Activated CD8-positive, alpha-beta T cell treated with anti-CD3 and anti-CD28 coated beads for 36 hours (primary cell): ENCODE measurements at places on chromosomes 3 and 15.

DNA sequence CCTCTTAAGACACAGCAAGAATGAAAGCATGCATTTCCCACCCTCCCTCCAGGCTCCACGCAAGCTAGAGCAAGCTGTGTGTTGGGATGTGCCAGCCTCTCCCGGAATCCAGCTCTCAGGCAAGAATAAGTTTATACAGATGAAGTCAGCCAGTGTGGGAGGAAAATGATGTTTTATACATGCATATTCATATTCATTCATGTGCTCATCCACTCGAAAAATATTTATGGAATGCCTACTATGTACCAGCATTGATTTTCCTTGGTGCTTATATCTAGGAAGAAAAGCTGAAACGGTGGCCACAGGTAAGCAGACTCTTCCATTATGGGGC, 62.7 kb downstream of the KLHL6 start:
- DNase-seq, result no peak

DNA sequence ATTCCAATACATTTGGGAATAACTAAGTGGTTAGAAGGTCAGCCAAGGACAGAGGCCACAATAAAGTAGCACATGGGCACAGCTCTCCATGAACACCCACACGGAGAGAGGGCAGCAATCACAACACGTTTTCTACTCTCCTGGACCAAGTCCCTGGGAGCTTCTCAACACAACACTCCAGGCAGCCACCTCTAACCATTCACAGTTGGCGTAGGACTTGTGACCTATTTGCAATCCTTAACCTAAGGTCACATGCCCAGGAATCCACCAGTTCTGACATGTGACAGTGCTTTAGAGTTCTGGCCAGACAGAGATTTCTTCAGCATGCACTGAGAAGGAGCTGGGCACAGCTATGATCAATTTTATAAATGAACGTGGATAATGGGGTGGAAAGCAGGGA, 280.8 kb downstream of the SHQ1 start:
- DNase-seq, result no peak

DNA sequence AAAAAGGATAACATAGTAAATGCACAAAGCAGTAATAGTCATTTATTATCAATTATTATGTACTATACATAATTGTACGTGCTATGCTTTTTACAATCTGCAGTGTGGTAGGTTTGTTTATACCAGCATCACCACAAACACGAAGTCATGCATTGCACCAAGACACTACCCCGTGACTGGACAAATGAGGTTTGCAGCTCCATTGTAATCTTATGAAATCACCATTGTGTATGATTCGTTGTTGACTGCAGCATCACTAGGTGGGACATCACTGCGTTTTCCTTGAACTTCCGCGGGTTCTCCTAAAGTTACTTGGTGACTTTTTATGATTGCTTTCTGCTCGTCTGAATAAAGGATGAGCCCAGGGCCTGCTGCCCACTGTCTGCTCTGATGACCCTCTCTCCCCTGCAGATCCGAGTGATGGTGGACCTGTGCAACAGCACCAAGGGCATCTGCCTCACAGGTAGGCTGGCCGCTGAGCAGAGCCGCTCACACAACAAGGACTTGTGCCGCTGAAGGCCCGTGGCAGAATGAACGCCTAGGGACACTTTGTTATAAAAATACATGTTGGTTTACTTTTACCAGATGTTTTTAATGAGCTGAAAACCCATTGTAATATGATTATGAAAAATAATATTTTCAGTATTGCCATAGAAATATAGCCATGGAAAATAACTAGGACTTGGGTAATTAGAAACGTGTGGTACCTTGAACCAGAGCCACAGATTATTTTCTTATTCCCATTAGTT, 35.8 kb downstream of the GLDN start:
- DNase-seq, result no peak

DNA sequence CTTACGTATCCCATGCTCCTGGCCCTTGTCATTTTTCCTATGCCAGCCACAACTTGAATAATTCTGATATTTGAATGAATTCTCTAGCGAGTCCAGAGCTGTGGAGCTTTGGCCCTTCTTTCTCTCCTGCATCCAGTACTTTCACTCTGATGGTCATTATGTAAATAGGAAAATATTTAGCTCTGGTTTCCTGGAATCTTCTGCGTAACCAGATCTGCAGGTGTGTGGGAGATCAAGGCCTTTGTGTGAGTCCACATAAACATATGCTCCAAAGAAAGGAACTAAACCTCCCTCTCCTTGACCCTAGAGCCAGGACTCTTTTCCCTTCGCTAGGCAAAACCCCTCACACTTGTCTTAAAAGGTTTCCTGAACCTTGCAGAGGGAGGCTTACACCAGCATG, 132.5 kb upstream of the THBS1 start:
- no peak for DNase-seq

GRCh38 chr3:184609476-184610244, 48.1 kb downstream of the EPHB3 start:
- DNase-seq, result no peak

GRCh38 chr3:55620351-55621025, 133.4 kb upstream of the WNT5A start:
- DNase-seq, result no peak

- no peak for DNase-seq
Observed at GRCh38 chr3:189999718-190000117, 121.0 kb downstream of the P3H2 start.

DNA sequence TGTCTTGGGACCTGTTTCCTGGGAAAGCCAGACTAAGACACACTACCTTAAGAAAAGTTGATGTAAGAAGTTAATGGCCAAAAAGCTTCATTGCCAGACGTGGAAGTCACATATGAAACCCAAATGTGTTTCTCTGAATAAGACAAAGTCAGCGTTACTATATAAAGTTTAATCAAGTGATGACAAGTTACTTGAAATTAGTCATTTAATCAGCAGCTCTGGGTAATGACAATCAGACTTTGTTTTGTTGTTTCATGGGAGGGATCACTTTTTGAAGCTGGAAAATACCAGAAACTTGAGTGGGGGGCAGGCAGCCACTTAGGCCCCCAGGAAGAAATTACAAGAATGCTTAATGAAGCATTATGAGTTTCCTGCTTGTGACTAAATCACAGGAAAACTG, 218.6 kb downstream of the PTPRG start:
- DNase-seq, result no peak

DNA sequence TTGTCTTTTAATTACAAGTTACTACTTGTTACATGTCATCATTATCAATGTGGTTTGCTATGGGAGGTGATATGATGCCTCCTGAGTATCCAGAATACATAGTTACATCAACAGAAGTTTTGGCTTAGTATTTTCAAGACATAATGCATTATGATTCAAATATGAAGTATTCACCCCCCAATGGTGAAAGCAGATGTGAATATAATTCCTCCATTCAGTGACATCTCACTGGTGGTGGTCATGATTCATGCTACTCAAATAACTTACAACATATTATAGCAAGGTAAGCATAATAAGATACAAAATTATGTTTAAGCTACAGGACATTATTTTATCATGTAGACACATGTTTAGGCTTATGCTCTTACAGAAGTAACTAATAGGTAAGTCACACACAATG, 34.9 kb upstream of the TTBK2 start:
- DNase-seq, result no peak

GRCh38 chr3:146640955-146641867, 36.1 kb upstream of the PLSCR5 start:
- peak; percentile 15 for DNase-seq

DNA sequence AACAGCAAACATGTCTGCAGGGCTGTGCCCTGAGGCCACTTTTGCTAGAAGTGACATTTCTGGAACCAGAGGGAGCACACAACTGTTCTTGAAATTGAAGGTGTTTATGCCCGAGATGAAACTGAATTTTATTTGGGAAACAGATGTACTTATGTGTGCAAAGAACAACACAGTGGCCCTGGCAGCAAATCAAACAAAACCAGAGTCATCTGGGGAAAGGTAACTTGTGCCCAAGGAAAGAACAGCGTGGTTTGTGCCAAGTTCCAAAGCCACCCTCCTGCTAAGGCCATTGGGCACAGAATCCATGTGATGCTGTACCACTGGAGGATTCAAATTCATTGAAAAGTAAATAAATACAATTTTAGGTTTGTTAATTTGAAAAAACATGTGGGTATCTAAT, 31.2 kb upstream of the RARRES1 start:
- no peak for DNase-seq

GRCh38 chr15:79160211-79160610, 69.6 kb upstream of the RASGRF1 start:
- DNase-seq, result no peak

GRCh38 chr3:149648525-149648924, 9.3 kb downstream of the WWTR1 start:
- no peak for DNase-seq

- no peak for DNase-seq
Observed at GRCh38 chr3:133466531-133467386, 66.9 kb downstream of the BFSP2 start.

GRCh38 chr3:57464011-57464410, 80.1 kb downstream of the DNAH12 start:
- DNase-seq, result no peak
